ENCODE measurements at places on chromosomes 7 and 10. TPM values are rescaled to one million over a fixed set of nuclear protein-coding genes. Genes with fewer than 3 reads are reported as not detected.

The TIMM23 gene
- 51.7 TPM for total RNA-seq

DNA sequence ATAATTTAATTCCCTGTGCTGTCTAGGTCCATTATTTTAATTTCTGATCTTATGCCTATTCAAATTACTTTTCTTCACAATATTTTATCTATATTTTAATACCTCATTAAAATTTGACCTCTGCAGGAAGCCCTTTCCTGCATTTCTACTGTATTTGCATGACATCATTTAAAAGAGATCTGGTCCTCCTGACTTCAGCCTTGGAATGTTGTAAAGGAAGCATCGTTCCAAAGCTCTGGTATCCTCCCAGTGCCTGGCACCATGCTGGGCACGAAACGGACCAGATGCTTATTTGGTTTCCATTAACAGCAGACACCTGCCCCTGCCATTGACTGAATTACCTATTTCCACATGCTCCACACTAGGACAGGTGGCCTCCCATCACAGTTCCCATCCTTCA is 247.5 kb downstream of the KLF6 start:
- no peak for DNase-seq

The PON3 gene
- not detected for total RNA-seq

The PIP gene
- not detected for total RNA-seq

DNA sequence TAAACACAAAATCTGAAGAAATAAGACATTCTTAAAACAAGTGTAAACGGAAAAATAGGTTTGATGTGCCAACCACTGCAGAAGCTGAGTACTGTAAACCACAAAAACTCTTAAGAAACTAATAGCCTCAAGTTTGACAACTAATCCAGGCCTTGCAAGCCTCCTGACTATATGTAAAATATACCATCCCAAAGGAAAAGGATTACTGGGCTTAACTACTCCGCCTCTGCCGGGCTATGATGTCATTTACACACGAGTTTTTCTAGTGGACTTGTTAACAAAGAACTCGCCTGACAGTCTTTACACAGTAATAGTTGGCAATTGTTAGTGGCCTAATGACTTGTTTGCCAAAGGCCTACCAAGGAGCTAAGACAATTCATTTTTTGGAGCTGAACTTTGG is 2.1 kb downstream of the KIF5B start:
- DNase-seq = peak; percentile 6
